Activated T-cell treated with anti-CD3 and anti-CD28 coated beads, Interleukin-2, amount 50 U/mL, for 72 hours (primary cell): ENCODE measurements at places on chromosomes 6 and 20.

DNA sequence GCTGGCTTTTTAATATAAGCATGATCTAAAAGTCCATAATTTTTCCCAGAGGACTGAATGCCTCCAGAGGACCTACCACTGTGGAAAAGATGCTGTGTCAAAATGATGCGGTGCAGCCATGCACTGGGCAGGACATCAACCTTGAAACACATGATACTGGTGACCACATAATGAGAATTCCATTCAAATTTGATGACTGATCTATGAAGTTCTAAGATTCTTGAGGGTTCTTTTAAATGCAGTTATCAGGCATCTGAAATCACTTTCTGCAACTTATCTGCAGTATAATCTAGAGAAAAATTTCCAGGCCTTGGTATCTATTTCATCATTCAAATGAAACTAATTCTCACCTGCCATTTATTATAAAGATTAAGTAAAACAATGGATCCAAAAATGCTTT, 15.0 kb upstream of the MARCKS start:
- peaks cover 2% of the 10 kb centered on the region for H3K36me3 ChIP-seq
- H3K27me3 ChIP-seq, result peaks cover 28% of the 10 kb centered on the region
- H3K27ac ChIP-seq, result no peak overlapping the region
- peaks cover 11% of the 10 kb centered on the region for H3K4me1 ChIP-seq
- H3K4me3 ChIP-seq, result no peak overlapping the region

DNA sequence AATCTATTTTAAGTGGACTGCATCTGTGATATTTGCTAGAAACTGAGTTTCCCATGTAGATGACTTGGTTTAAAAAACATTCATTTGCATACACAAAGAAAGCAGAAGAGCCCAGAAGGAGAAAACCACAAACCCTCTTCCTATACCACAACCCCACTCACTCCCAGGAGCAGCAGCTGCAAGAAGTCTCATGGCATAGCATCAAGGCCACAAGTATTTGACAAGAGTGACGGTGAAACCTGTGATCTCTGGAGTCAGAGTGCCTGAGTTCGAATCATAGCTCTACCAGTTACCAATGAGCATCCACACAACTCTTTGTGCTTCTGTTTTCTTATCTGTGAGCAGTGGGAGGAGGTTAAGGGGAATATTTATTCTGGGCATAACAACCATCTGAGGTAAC, 44.7 kb upstream of the SIRPG start:
- DNase-seq, result no peak
- H3K27ac ChIP-seq, result no peak overlapping the region
- H3K4me3 ChIP-seq, result no peak overlapping the region
- peaks cover 11% of the 10 kb centered on the region for H3K4me1 ChIP-seq
- H3K27me3 ChIP-seq, result no peaks in the 10 kb centered on the region

DNA sequence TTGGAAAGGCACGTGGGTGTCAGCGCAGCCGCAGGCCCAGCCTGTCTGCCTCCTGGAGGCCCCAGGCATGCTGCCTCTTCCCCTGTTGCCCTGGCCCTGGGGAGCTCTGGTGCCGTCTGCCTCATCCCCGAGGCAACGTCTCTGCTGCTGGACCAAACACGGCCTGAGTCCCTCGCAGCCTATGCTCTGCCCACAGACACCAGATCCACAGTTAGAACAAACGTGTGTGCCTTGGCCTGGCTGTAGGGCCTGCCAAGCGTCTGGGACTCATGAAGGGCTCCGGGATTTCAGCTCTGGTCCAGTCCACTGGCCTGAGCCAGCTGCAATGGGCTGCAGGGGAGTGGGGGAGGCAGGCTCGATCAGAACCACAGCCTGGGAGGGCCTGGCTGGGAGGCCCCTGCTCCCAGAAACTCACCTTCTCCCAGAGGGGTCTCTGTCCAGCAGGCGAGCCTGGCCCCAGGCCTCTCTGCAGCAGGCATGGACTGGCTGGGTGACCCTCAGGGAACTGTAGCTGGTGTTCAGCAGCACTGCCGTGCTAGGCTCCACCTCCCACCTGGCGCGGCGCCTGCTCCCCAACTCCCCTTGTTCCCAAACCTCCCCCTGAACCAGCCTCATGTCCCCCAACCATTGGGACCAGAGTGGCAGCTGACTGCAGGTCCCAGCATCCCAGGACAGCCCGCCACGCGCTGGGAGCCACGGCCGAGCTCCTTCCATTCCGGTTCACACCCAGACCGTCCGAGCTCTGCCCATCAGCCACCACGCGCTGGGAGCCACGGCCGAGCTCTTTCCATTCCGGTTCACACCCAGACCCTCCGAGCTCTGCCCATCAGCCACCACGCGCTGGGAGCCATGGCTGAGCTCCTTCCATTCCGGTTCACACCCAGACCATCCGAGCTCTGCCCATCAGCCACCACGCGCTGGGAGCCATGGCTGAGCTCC, 197.0 kb downstream of the DLL1 start:
- no peak overlapping the region for H3K4me3 ChIP-seq
- no peak overlapping the region for H3K27ac ChIP-seq
- H3K36me3 ChIP-seq, result no peaks in the 10 kb centered on the region
- peaks cover 7% of the 10 kb centered on the region for H3K27me3 ChIP-seq
- H3K4me1 ChIP-seq, result peaks cover 18% of the 10 kb centered on the region

DNA sequence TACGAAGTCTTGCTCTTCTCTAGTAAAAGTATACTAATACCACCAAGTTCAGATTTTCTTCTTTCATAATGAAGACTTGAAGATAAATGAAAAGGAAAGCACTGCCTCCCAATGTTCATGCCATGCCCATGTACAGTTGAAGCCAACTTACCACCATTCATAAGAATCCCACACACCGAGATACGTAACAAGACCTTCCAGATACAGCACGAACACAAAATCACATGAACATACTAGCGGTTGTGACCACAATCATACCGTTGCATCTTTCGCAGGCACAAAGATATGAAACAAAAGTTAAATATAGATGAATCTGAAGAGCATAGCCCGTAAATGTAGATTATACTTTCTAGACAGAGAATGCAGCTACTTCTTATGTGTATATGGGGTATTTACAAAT, 412.5 kb downstream of the CBLN4 start:
- H3K4me3 ChIP-seq, result no peak overlapping the region
- peaks cover 4% of the 10 kb centered on the region for H3K36me3 ChIP-seq
- no peak for DNase-seq
- H3K27me3 ChIP-seq, result no peaks in the 10 kb centered on the region
- no peak overlapping the region for H3K27ac ChIP-seq

GRCh38 chr6:90803956-90804355, 217.1 kb upstream of the MAP3K7 start:
- peaks cover 6% of the 10 kb centered on the region for H3K27me3 ChIP-seq
- no peaks in the 10 kb centered on the region for H3K36me3 ChIP-seq
- DNase-seq, result no peak
- H3K4me3 ChIP-seq, result no peak overlapping the region

DNA sequence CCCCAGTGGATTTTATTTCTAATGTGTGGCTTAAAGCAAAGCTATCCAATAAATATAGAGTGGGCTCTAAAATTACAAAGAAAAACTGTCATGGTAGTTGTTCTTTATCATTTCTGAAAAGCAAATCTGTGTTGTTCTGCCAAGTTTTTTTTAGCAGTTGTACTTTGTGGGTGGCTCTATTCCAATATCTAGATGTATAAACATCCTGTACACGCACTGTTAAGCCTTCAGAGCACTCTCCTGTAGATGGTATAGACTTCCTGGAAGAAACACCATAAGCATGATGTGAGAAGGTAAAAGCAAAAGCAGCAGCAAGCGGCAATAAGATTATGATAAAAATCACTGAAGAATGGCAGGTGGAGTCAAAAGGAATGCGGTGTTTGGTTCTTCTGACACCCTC, 21.5 kb upstream of the TMEM30A start:
- H3K27ac ChIP-seq, result no peak overlapping the region
- H3K4me3 ChIP-seq, result no peak overlapping the region
- H3K4me1 ChIP-seq, result no peaks in the 10 kb centered on the region
- H3K36me3 ChIP-seq, result no peaks in the 10 kb centered on the region

- DNase-seq, result no peak
- no peaks in the 10 kb centered on the region for H3K27me3 ChIP-seq
- no peak overlapping the region for H3K27ac ChIP-seq
- no peaks in the 10 kb centered on the region for H3K36me3 ChIP-seq
Measured at GRCh38 chr6:1894954-1895353, 285.2 kb downstream of the FOXC1 start.

GRCh38 chr6:89404512-89404911, 7.6 kb downstream of the RRAGD start:
- DNase-seq, result no peak
- H3K27me3 ChIP-seq, result no peaks in the 10 kb centered on the region
- peaks cover 6% of the 10 kb centered on the region for H3K4me1 ChIP-seq
- H3K36me3 ChIP-seq, result no peaks in the 10 kb centered on the region
- no peak overlapping the region for H3K4me3 ChIP-seq
- no peak overlapping the region for H3K27ac ChIP-seq

- H3K36me3 ChIP-seq, result no peaks in the 10 kb centered on the region
- H3K27ac ChIP-seq, result no peak overlapping the region
Measured at GRCh38 chr20:12535316-12535715, 473.5 kb upstream of the SPTLC3 start.

- no peak overlapping the region for H3K27ac ChIP-seq
- H3K27me3 ChIP-seq, result no peaks in the 10 kb centered on the region
- peaks cover 22% of the 10 kb centered on the region for H3K4me1 ChIP-seq
- H3K4me3 ChIP-seq, result no peak overlapping the region
- no peak for DNase-seq
Measured at GRCh38 chr6:11241793-11242201, 9.3 kb upstream of the NEDD9 start.

GRCh38 chr20:24149175-24149574, 160.6 kb upstream of the GGTLC1 start:
- peaks cover 15% of the 10 kb centered on the region for H3K4me1 ChIP-seq
- peaks cover 1% of the 10 kb centered on the region for H3K36me3 ChIP-seq
- peaks cover 20% of the 10 kb centered on the region for H3K27me3 ChIP-seq

- H3K4me1 ChIP-seq, result peaks cover 52% of the 10 kb centered on the region
- peak overlapping the region; percentile 16 for H3K4me3 ChIP-seq
- H3K36me3 ChIP-seq, result peaks cover 2% of the 10 kb centered on the region
- H3K27me3 ChIP-seq, result peaks cover 25% of the 10 kb centered on the region
- peak overlapping the region; percentile 72 for H3K27ac ChIP-seq
Measured at GRCh38 chr6:151704383-151704782, 103.1 kb upstream of the ESR1 start.

DNA sequence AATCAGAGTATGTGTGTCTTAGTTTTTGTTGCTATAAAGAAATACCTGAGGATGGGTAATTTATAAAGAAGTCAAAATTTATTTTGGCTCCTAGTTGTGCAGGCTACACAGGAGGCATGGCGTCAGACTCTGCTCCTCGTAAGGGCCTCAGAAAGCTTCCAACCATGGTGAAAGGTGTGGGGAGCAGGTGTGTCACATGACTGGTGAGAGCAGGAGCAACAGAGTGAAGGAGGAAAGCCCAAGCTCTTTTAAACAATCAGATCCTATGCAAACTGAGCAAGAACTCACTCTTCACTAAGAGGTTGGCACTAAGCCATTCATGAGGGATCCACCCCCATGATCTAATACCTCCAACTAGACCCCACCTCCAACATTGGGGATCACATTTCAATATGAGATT, 1524.3 kb downstream of the HACE1 start:
- H3K4me3 ChIP-seq, result no peak overlapping the region
- H3K4me1 ChIP-seq, result no peaks in the 10 kb centered on the region
- no peak for DNase-seq
- H3K27ac ChIP-seq, result no peak overlapping the region

GRCh38 chr6:89260832-89261231, 43.7 kb upstream of the GABRR1 start:
- no peak overlapping the region for H3K4me3 ChIP-seq
- H3K4me1 ChIP-seq, result peaks cover 7% of the 10 kb centered on the region
- no peak overlapping the region for H3K27ac ChIP-seq
- H3K27me3 ChIP-seq, result no peaks in the 10 kb centered on the region

GRCh38 chr6:34005901-34006531, 139.9 kb downstream of the GRM4 start:
- no peak overlapping the region for H3K27ac ChIP-seq
- H3K4me3 ChIP-seq, result no peak overlapping the region
- no peaks in the 10 kb centered on the region for H3K36me3 ChIP-seq
- H3K4me1 ChIP-seq, result no peaks in the 10 kb centered on the region
- no peaks in the 10 kb centered on the region for H3K27me3 ChIP-seq

DNA sequence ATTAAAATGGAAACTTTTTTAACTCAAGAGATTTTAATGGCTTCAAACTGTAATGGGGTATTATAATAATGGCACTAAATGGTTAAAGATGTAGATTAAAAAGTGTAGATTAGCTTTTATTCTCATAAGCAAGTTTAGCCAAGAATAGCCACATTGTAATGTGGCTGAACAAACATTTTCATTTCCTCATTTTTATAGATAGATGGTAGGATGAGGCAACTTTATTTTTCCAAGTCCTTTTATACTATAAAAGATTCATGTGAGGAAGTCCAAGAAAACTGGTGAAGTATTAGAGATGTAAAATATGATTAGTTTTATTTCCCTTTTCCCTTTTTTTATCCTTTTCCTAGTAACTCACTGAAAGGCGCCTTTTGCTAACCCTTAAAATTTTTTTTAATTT, 88.8 kb downstream of the ATRN start:
- no peak overlapping the region for H3K4me3 ChIP-seq
- H3K36me3 ChIP-seq, result no peaks in the 10 kb centered on the region
- DNase-seq, result no peak

GRCh38 chr6:19465760-19466159, 371.4 kb upstream of the ID4 start:
- no peak overlapping the region for H3K27ac ChIP-seq
- no peak for DNase-seq
- no peaks in the 10 kb centered on the region for H3K36me3 ChIP-seq
- no peaks in the 10 kb centered on the region for H3K27me3 ChIP-seq
- no peak overlapping the region for H3K4me3 ChIP-seq

GRCh38 chr20:21514553-21515251, 838 bp upstream of the NKX2-2 start:
- H3K27ac ChIP-seq, result no peak overlapping the region
- H3K4me3 ChIP-seq, result peak overlapping the region; percentile 78

DNA sequence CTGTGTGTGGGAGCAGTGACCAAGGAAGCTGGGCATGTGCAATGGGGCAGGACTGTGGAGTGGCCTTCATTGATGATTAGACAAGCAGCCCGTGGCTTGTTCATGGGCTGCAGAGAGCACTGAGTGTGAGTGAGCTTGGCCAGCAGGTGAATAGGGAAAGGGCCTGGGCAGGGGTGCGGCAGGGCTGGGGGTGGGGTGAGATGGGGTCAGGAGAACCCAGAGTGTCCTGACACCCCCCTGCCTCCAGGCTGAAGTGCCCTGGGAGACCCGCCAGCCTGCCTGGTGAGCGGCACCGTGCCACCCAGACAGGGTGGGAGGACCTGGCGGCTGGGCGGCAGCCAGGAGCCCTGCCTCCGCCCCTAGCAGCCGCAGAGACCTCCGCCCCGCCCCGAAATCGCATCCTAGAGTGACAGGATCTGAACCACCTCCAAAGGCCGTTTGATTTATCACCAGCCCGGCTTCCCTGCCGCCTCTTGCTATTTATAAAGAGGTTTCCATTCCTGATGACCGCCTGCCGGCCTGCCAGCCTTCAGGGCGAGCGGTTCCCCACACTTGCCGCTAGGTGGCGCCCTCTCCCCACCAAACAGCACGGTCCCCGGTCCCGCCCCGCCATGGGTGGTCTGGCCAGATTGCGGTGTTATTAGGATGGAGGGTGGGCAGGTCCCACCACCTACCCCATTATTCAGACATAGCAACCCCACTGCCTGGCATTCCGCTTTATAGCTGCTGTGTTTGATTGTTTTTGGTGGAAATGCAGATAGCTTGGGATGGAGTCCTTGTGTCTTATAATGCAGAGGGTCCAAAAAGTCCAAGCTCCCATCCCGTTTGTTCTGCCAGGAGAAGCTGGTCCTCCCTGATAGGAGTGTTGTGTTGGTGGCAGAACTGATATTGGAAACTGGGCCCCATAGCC, 3.5 kb downstream of the MYLK2 start:
- H3K4me1 ChIP-seq, result no peaks in the 10 kb centered on the region
- H3K4me3 ChIP-seq, result peak overlapping the region; percentile 9
- DNase-seq, result peak; percentile 80
- no peak overlapping the region for H3K27ac ChIP-seq
- no peaks in the 10 kb centered on the region for H3K27me3 ChIP-seq
- no peaks in the 10 kb centered on the region for H3K36me3 ChIP-seq

- peaks cover 5% of the 10 kb centered on the region for H3K36me3 ChIP-seq
- DNase-seq, result peak; percentile 37
Measured at GRCh38 chr6:10381133-10381829, 33.6 kb downstream of the TFAP2A start.
